Activated T-helper 1 cell treated with anti-CD3 and anti-CD28 coated beads, Interleukin-2, amount 50 U/mL, for 16 hours (primary cell): ENCODE measurements at places on chromosomes 12 and 14.

GRCh38 chr14:69244946-69245345, 15.0 kb upstream of the GALNT16 start:
- DNase-seq, result no peak

GRCh38 chr14:66009089-66009488, 477.1 kb upstream of the CCDC196 start:
- DNase-seq, result no peak

DNA sequence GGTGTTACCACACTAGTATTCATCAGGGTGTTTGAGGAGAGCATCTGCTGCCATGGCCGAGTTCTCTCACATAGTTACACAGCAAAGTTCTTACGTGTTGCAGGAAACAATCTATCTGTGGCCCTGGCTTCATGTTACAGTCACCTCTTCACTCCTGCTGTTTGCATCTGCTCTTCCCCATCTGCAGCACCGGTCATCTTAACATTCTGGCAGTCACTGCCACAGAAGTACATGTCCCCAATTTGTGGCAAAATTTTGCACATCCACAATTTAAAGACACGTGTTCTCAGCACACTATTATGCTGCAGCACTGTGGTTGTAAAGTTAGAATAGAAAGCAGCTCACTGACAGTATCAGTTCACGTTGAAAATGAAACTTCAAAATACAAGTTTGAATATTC, 23.2 kb downstream of the MAPK1IP1L start:
- DNase-seq, result no peak

- DNase-seq, result no peak
Observed at GRCh38 chr12:79364197-79364596, 326.6 kb downstream of the PAWR start.

GRCh38 chr12:5511644-5512600, 80.0 kb downstream of the NTF3 start:
- no peak for DNase-seq

- no peak for DNase-seq
Observed at GRCh38 chr14:58430156-58430555, 2.6 kb downstream of the KIAA0586 start.

DNA sequence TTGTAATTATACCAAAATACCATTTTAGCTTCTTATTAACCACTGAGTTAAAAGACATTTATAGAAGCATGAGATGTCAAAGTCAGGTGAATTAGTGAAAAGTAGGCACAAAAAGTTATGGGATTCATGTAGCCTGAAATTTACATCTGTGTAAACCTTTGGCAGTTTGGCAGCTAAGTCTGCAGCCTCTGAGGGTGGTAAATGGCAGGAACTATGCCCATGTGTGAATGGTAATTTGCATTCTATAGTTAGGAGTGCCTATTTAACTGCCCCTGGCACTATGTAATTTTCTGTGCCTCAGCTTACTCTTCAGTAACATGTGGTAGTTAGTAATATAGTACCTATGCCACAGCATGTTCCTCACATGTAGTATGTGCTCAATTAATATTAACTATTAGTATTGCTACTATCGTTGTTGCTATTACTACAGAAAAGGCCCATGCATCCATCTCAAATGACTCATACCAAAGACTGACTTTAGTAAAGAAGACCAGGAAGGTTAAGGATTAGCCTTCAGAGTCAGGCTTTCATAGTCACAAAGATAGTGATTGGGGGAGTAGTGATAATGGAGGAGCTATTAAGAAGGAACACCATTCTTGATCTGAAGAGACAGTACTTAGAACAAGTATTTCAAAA, 258.7 kb upstream of the BTG1 start:
- no peak for DNase-seq
